Stimulated activated naive CD4-positive, alpha-beta T cell (primary cell): ENCODE measurements at places on chromosomes 13 and 19.

- DNase-seq, result no peak
Measured at GRCh38 chr13:66665991-66666390, 564.1 kb downstream of the PCDH9 start.

- no peak for DNase-seq
Measured at GRCh38 chr19:13888281-13888680, 11.3 kb downstream of the NANOS3 start.

GRCh38 chr13:76153239-76153638, 517.1 kb downstream of the LMO7 start:
- DNase-seq, result no peak

GRCh38 chr13:44605275-44605674, 29.1 kb upstream of the TSC22D1 start:
- no peak for DNase-seq

GRCh38 chr19:48274173-48274572, 4.3 kb downstream of the ZNF114 start:
- DNase-seq, result no peak

DNA sequence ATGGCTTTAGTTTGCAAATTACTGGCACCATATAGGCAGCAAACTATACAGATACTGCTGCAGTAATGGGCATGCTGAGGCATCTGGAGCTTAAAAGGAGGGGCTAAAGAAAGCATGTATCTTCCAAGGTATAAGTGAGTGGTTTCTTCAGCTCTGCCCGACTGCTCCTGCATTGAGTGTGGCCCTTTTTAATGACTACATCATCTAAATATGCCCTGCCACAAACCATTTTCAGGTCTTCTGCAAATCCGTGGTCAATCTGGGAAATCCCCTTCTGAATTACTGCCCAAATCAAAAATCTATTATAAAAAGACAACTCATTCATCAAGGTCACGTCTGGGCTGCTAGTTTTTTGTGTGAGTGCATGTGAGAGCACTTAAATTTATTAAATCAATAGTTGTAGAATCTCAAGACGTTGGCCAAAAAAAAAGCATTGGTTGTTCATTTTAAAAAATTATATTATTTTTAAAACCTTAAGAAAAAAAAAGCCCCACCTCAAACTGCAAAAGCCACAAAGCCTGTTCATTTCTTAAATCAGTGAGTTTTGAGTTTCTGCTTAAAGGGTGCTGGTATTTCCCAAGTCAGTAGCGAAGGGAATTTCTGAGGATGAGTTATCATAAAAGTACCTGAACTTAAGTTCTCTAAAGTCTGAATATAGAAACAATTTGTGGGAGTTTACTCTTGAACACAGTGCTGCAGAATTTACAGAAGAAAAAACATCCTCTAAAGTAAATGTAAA, 16.3 kb downstream of the LCP1 start:
- no peak for DNase-seq

DNA sequence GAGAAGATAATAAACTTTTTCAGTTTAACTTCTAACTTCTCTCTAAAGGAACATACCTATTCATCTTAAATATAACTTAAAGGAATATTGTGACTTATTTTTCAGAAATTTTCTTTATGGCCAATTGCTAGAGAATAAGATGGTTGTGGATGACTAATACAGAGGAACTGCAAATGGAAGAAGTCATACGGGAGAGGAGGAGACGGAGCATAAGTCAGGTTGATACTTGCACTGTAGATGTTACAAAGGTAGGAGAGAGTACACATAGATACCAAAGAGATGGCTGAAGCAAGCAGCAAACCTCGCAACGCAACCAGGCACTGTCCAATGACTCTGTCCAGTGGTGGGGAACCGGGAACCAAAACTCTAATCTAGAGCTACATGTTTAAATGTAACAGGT, 963.4 kb downstream of the PCDH9 start:
- DNase-seq, result no peak

DNA sequence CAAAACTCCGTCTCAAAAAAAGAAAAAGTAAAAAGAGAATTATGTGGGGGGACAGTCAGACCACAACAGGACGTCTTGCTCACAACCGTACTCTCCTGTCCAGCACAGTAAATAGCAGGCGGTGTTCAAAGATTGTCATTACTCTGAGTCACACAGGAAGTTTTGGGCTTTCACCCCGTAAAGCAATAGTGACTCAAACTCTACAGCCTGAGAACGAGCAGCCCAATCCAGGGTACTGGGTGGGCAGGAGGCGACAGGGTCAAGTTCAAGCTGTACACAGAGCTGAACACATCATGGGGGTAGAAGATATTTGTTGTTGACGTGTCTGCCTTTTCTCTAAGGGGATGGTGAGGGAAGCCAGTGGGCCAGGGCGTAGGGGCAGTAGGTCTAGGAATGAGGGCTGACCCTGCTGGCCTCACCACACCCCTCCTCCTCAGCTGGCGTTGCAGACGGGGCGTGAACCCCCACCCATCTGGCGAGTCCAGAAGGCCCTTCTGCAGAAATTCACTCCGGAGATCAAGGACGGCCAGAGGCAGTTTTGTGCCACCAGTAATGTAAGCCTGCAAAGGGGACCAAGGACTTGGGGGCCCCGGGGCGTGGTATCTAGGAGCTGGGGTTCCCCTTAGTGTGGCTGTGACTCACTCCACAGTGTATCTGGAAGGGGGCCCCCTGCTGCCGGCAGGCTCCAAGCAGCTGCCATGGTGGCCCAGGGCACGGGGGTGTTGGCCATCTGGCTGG, 23.3 kb downstream of the PRR12 start:
- no peak for DNase-seq

DNA sequence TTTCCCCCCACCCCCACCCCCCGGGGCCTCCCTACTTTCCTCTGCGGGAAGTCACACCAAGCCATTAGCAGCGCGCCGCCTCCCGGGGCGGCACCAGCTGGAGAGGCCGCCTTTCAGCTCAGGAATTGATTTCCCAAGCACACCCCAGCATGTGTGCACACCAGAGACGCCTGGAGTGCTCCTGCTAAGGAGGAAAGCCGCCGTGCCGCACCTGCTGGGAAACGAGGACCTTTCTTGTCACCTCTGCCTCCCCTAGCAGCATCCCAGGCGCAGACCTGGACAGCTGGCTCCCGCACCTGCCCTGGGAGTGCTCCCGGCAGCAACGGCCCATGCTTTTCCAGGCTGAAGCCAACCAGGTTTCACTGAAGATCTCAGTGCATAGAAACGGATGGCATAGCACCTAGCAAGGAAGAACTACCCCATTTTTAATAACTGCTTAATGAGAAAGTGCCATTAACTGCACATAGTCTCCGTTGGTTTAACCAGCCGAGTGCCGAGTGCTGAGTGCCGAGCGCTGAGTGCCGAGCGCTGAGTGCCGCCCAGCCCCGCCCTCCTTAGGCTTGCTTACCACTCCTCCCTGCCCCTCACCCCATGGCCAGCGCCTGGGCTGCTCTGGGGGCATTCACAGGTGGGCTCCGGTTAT, 165.0 kb downstream of the USP12 start:
- DNase-seq, result no peak
